Activated CD4-positive, alpha-beta T cell treated with anti-CD3 and anti-CD28 coated beads, Interleukin-2, amount 10 ng/mL, durations not matched to agents 7 days and 5 days (primary cell): ENCODE measurements at places on chromosomes 12 and 14.
A peak's percentile ranks its signal among the peaks of the same experiment; 100 is the strongest.

DNA sequence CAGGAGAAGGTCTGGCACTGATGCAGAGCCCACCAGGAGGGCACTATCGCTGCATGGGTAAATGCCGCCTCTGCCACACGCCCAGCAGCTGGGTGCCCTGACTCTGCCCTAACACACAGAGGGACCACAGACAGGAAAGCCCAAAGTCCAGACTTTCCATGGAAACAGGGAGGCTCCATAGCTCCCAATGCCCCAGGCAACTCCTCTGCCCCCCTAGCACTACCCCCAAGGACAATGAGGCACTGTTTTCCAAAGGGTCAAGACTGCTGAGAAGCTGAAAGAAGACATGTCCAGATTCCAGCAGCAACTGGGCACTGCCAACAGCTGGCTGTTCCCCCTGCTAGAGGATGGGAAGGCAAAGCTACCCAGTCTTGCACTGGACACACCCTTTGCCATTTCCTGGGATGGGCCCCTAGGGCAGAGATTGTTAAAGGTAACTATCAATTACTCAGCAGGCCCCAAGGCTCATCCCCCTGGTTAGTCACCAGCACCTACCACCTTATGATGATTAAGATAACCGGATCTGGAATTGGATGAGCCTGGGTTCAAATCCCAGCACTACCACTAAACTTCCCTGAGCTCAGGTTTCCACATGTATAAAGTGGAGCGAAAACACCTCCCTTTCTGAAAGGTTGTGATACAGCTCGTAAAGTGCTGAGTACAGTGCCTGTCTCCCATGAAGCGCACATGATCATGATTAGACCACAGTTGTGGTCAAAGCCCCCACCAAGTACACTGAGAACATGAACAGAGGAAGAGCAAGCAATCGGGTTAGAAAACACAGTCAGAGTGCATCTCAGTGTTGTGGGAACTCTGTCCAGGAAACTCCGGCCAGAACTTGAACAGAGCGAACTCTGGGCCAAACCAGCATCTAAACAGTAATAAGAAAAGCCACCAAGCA is 3.3 kb downstream of the PXN start:
- DNase-seq, result peak; percentile 39

GRCh38 chr12:124953689-124954405 is 35.1 kb downstream of the DHX37 start:
- no peak for DNase-seq

- DNase-seq, result no peak
These were observed at the start of gene SCNN1A for GRCh38 chr12:6375269-6376078. Gene SCNN1A, minus strand, starts transcription at chr12:6375563. Its CDS starts 780 bp downstream, at chr12:6374783.

DNA sequence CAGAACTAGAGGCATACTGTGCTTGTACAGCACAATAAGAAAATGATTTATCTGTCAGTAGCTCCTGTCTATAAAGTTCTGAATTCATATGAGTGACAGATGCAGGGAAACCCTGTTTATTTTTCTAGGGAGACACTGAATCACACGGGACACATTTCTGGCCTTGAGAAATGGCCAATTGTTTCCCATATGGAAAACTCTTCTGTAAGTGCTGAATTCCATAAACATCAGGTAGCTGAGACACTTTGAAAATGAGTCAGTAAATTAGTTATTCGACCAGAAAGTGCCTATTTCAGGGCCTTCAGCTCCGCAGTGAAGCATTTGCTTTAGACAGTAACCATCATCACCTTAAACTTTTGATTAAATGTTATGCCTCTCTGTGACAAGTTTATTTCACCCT is 184.4 kb downstream of the TMEM132D start:
- no peak for DNase-seq

DNA sequence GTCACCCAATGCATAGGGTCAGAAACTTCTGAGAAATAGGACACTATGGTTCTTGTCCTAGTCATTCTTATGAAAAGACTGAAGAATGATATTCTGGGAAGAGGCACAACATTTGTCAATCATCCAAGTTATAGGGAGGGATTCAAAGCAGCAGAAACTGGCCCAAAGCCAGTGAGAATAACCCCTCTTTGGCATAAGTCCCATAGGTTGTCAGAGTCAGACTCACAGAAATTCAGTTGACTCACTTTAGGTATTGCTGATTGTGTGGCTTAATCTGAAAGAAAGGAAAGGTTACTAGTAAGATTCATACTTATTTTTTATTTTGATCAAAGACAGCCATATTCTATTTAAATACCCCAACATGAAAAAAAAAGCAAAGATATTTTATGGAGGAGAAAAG is 151.0 kb downstream of the SRGAP1 start:
- no peak for DNase-seq

- DNase-seq, result no peak
These were observed 268.6 kb downstream of the TRHDE start for GRCh38 chr12:72540811-72541210.

GRCh38 chr14:62734831-62735230 is 310.4 kb downstream of the KCNH5 start:
- no peak for DNase-seq

DNA sequence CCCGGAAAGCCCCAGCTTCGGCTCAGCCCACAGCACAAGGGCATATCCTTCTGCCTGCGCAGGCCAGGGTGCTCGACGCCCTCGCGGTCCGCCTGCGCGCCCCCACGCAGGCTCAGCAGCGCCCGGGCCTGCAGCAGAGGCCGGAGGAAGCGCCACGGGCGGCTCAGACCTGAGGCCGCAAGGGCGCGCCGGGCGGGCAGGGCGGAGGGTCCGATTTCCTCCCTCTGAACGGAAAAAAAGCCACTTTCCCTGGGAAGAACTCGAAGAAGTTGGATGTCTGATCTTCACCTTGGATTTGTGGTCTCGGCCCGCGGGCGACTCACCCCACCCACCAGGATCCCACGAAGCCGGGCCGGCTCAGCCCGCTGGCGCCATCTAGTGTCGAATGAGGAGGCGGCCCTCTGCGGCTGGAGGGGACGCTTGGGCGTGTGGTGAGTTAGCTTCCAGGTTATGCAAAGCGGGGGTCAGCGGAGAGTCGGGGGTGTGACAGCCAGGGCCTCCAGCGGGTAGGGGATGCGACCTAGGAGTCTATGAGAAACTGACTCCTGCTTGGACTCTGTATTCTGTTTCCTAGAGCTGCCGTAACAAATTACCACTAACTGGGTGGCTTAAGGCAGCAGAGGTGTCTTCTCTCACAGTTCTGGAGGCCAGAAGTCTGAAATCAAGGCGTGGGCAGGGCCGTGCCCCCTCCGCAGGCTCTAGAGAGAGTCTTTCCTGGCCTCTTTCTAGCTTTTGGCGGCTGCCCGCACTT is 40.0 kb upstream of the SRSF5 start:
- peak; percentile 82 for DNase-seq

DNA sequence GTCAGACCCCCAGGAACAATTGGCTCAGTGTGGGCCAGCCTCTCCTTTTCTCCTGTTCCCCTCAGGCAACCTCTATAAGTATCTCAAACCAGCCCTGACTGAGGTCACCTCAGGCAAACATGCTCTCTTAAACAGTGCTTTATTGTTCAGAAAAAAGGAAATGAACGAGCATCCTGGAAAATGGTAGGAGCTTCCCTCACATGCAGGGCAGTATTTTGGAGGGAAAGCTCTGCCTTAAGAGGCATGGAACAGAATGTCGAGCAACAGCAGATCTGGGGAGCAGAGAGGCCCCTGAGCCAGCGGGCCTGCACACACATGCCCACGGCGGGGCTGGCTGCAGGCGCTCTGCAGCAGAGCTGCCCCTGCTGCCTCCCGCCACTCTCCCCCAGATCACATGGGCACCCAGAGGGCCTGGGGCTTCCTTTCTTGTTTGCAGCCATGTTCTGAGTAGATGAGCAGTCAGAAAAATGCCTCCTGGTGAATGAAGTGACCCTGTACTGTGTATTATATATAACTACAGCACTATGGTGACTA is 42.0 kb downstream of the MOK start:
- DNase-seq, result no peak

GRCh38 chr12:1644534-1645438 is 15.8 kb downstream of the WNT5B start:
- DNase-seq, result no peak

- DNase-seq, result no peak
These were observed 30.4 kb upstream of the DACT1 start for GRCh38 chr14:58607131-58607951.

GRCh38 chr14:38065106-38065762 is 142.5 kb upstream of the SSTR1 start:
- DNase-seq, result peak; percentile 78

GRCh38 chr14:99701260-99701659 is 17.2 kb downstream of the CYP46A1 start:
- DNase-seq, result no peak

- no peak for DNase-seq
These were observed 3.8 kb upstream of the FBRSL1 start for GRCh38 chr12:132486168-132486567.

DNA sequence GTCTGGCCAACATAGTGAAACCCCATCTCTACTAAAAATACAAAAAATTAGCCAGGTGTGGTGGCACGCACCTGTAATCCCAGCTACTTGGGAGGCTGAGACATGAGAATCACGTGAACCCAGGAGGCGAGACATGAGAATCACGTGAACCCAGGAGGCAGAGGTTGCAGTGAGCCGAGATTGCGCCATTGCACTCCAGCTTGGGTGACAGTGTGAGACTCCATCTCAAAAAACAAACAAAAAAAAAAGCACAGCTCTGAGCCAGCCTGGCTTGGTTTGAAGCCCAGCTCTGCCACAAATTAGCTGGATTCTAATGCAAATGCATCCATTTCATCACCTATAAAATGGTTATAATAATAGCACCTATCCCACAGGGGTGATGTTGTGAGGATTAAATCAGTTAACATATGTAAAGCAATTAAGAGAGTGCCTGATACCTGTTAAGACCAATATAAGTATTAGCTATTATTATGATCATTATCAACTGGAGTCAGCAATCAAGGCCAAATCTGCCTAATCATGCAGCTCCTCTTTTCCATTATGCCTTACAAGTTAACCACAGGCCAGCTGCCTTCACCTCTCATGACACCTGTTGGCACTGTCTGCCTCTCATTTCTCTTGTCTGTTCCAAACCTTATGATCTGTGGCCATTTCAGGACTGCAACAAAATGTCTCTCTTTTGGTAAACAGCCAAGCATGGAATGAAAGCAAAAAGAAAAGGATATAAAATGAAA is 2.1 kb downstream of the GNPTAB start:
- DNase-seq, result no peak
